ENCODE measurements at places on chromosomes 1 and 21.

DNA sequence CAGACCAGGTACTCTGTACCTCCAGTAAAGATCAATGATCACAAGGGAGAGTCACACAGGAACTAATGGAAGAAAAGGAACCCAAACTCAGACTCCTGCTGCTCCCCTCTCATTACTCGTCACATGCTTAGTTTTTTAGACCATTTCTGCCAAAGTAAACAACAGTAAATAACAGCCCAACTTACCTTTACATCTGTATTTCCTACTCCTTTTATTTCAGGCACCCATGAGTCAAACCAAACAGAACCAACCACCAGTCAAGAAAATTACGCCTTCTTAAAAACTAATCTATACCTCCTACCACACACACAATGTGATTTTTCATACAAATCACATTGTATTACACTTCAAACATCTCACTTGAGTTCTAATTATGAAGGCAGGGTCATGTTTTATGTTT, 61.4 kb upstream of the HTR1D start:
- no peak for DNase-seq

- DNase-seq: no peak
Observed at GRCh38 chr1:2384130-2384860, 7.1 kb downstream of the MORN1 start.

DNA sequence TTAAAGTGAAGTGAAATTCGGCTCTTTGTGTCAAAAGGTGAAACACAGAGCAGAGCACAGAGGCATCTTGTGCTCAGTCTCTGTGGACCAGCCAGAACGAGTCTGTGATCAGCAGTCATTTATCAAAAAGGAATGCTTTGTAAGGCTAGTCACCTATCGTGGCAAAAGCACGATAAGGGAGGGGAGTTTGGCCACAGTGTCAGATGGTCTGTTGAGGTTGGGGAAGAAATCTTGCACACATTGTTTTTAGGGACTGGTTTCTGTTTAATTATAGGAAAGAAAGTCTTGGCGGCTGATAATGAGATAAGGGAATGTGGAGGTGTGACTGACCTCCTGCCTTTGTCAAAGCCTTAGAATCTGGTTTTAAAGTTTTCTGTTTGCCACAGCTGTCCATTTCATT, 58.2 kb upstream of the KIAA1614 start:
- no peak for DNase-seq

- DNase-seq: no peak
Observed at GRCh38 chr1:53155945-53156344, 13.5 kb upstream of the SLC1A7 start.

DNA sequence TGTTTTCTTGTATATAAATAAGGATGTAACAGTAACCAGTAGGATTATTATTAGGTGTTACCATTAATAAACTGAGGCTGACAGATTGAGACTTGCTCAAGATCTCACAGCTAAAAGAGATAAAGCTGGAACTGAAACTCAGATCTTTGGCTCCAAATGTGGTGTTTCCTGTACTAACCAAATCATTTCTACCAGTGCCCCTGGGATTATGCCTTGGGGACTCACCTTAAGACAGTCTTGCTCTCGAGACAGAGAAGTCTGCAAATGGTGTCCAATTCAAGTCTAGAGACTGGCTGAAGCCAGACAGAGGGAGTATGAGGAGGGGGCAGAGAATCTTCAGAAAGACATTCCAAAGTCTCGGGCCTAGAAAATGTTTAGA, 593 bp upstream of the CD53 start:
- DNase-seq: no peak

DNA sequence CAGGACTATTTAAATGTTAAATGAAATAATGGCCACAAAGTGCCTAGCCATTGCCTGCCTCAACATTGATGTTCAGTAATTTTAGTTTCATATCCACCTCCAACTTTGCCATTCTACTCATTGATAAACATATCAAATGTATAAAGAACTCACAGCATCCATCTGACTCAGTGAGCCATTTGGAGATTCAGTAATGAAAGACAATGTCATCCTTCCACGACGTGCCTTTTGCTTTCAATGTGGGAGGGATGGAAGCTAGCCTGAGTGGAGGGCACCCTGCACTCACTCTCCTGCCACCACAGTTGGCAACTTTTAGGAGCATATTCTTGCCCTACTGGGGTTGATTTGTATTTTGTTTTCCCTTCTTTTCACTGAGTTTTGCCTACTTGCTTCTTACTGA, 151.5 kb downstream of the GLUL start:
- DNase-seq: no peak

DNA sequence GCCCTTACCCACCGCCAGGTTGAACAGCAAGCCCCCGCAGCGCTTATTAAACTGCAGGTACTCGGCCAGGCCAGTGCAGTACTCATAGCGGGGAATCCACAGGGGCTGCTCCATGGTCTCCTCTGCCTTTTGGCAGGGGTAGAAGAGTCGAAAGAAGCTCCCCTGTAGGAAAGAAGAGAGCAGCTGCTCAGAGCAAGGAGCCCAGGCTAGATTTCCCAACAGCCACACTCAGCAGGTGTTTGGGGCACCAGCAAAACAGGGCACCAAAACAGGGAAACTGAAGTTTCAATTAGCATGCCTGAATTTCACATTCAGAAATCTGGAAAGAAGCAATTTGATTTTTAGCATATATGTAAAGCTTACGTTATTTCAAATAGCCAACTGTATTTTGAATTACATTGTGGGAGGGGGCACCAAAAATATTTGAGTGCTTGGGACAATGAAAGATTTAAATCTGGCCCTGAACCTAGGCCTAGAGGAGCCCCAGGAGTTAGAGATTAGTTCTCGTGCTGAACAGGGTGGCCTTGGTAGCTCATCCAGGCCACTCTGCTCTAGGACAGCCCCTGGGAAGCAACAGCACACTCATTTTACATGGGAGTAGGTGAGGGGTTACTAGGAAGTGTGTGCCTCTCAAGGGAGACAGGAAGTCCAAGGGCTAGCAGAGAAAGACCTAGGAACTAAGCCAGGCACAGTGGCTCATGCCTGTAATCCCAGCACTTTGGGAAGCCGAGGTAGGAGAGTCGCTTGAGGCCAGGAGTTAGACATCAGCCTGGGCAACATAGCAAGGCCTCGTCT, 8.2 kb downstream of the PAFAH2 start:
- DNase-seq: no peak

DNA sequence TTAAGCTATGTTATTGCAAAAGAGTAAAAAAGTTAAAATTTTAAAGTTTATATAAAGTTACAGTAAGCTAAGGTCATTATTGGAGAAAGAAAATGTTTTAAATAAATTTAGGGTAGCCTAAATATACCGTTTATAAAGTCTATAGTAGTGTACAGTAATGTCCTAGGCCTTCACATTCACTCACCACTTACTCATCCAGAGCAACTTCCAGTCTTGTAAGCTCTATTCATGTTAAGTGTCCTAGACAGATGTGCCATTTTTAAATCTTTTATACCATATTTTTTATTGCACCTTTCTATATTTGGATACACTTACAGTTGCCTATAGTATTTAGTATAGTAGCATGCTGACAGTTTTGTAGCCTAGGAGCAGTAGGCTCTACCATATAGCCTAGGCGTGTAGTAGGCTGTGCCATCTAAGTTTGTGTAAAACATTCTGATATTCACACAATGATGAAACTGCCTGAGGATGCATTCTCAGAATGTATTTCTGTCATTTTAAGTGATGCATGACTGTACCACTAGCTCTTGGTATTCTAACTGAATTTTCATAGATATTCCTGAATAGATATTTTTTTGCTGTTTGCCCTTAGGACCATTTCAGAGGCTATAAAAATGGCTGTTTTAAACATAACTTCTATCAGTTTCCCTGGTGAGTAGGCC, 26.8 kb downstream of the PPP2R5A start:
- no peak for DNase-seq

DNA sequence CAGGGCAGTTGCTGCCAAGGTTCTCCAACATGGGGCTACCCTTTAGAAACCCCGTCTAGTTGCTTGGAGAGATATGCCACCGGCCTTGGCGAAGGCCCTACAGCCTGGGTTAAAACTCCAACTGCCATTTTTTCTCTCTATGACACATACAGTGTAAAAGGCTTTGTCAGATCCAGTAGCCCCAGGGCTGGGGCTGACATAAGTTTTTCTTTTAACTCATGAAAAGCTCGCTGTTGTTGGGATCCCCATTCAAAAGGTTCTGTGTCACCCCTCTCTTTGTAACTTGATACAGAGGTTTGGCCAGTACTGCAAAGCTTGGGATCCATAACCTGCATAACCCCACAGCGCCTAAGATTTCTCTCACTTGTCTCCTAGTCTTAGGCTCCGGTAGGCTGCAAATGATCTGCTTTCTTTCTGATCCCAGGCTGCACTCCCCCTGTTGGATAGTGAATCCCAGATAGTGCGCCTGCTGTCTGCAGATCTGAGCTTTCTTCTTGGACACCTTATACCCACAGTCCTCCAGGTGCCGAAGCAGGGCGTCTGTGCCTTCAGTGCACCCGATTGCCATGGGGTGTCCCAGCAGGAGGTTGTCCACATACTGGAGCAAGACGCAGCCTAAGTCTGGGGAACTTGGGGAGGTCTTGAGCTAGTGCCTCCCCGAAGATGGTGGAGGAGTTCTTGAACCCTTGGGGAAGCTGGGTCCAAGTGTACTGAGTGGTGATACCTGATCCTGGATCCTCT, 406.2 kb downstream of the TGFB2 start:
- DNase-seq: no peak

GRCh38 chr1:171834821-171835220, 6.5 kb upstream of the DNM3 start:
- DNase-seq: no peak

GRCh38 chr1:7186382-7187111, 401.3 kb downstream of the CAMTA1 start:
- no peak for DNase-seq

GRCh38 chr1:20174937-20175666, 10.8 kb upstream of the UBXN10 start:
- no peak for DNase-seq

- no peak for DNase-seq
Observed at GRCh38 chr21:18252256-18252655, 7.6 kb downstream of the CHODL start.

- no peak for DNase-seq
Observed at GRCh38 chr1:218254296-218254946, 30.7 kb upstream of the RRP15 start.

- peak; percentile 53 for DNase-seq
Observed at GRCh38 chr21:41121785-41122415, 46.1 kb upstream of the BACE2 start.

DNA sequence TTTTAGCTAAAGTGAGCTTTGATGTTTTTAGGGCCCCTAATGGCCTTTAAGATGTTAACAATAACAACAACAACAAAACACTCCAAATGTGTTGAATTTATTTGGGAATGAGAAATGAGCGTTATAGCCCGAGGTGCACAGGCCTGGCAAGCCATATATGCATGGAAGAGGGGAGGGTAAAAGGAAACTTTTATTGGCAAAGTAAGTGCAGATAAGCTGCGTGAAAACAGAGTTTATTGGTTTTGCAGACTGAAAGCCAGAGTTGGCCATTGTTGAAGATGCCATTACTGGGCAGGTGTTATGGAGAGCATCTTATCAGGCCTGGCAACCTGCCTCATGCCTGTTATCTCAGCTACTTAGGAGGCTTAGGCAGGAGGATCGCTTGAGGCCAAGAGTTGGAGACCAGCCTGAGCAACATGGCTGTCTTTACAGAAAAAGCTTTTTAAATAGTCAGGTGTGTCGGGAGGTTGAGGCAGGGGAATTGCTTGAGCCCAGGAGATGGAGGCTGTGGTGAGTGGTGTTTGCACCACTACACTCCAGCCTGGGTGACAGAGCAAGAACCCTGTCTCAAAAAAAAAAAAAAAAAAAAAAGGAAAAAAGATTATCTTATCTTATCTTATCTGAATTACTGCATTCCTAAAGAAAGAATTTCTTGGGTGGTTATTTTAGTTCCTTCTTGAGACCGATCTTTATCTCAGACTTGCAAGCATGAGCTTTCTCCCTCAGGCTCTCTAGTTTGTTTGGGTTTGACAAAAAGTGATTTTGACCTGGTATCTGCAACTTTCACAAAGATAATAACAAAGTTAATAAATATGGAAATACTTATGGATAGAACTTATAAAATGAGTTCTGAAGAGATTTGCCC, 1.7 kb downstream of the PATJ start:
- no peak for DNase-seq

DNA sequence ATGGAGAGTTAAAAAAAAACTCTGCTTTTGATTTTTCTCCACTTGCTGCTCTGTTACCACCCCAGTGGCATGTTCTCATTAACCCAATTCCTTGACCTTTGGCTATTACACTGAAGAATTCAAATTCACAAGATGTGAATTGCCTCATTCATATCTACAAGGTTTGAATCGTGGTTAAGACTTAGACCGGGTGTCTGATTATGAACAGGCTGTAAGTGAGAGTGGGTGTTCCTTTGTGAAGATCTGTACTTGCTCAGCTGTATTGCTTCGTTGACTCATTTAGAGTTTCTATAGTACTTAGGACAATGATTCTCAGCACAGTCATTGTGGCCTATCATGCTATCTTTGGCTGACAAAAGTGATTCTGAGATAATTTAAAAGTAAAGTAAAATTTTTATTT, 36.4 kb downstream of the DNM3 start:
- DNase-seq: no peak

DNA sequence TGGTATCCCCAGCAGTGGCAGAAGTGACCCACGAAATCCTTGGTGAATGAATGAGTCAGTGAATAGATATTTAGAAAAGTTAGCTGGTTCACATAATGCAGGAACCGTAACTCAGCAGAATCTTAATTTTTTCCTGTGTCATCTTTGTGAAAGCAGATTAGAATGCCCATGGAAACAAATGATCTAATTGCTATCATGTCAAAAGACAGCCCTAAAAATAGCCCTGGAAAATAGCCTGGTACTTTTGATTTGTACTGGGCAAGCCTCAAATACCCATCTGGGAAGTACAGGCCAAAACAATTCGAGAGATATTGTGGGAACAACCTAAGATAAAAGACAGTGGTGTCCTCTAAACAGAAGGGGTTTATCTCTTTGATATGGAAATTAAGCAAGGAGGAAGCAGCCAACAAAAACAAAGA, 21.1 kb downstream of the FYB2 start:
- DNase-seq: no peak

DNA sequence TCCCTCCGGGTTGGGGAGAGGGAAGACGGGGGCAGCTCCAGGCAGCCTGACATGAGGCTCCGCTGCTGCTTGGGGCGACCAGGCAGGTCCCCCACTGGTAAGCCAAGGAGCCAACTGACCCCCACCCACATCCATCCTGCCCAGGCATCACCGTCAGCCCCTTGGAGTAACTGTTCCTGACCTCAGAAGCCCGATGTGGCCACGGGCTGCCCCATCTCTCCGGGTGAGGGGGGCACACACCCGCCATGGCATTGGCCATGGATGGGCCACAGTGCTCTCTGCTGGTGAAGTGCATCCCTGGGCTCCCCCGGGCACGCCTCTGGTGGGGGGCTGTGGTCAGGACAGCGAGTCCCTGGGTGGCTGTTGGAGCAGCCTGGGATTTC, 100.0 kb downstream of the CRYAA start:
- no peak for DNase-seq

GRCh38 chr1:107149946-107150345, 9.1 kb downstream of the NTNG1 start:
- no peak for DNase-seq

- no peak for DNase-seq
Observed at GRCh38 chr1:58465825-58466629, 80.5 kb downstream of the OMA1 start.

GRCh38 chr21:44551340-44551961, at the start of gene KRTAP10-2:
TSS of gene KRTAP10-2 (minus strand) at chr21:44551505. CDS start at chr21:44551458, 47 bp downstream.
- no peak for DNase-seq

- DNase-seq: no peak
Observed at GRCh38 chr1:165353731-165354671, 2.5 kb downstream of the LMX1A start.

Data from putamen (tissue), 1 donor.